ENCODE measurements at places on chromosomes 6 and 20.

DNA sequence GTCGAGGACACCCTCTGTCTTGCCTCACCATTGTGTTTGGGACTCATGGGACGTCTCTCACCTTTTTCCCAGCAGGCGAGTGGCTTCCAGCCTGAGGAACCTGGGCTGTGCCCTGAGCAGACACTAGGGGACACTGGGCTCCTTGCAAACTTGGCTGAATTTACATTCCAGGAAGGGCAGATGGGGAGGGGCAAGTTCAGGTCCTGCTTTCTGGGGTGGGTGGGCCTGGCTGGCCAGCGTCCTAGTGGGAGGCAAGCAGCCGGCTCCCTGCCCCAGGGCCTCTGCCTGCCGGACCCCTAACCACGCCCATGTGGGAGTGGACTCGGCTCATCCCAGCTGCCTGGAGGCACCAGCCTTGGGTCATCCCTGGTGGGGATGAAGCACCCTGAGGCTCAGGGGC, 48.2 kb upstream of the MLN start:
- peak; percentile 13 for DNase-seq

- DNase-seq, result no peak
Measured at GRCh38 chr20:54914995-54915394, 439.6 kb downstream of the DOK5 start.

DNA sequence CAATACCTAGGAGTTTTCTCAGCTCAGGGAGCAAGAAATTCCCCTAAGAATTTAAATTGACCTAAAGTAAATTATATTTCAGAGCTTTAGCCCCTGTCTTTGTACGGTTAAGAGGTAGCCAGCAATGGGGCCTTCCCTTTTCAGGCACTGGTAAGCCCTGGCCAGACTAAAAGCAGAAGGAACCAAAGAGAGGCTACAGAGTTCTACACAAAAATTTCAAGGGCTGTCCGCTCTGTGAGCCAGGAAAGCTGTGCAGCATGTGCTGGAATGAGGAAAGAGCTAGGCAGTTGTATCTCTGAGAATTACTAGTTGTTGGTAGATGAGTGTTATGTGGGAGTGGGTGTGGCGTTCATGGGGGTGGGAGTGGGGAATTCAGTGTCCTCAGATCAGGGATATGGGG, 96.3 kb upstream of the MAFB start:
- DNase-seq, result no peak

DNA sequence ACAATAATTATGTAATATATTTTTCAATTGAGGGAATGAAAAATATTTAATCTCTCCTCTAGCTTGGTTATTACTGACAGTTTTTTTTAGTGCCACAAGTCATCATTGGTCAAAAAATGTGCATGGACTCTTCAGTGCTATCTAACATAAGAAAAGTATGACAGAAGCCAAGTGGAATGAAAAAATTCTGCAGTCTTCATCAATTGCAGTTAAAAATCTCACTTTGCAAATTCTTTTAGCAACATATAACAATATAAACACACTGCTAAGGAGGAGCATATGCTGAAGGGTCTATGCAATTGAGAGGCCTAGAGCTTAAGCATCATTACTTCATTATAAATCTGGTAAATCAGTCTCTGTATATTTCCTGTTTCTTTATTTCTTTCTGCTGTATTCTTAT, 175.1 kb downstream of the ARHGAP18 start:
- no peak for DNase-seq

DNA sequence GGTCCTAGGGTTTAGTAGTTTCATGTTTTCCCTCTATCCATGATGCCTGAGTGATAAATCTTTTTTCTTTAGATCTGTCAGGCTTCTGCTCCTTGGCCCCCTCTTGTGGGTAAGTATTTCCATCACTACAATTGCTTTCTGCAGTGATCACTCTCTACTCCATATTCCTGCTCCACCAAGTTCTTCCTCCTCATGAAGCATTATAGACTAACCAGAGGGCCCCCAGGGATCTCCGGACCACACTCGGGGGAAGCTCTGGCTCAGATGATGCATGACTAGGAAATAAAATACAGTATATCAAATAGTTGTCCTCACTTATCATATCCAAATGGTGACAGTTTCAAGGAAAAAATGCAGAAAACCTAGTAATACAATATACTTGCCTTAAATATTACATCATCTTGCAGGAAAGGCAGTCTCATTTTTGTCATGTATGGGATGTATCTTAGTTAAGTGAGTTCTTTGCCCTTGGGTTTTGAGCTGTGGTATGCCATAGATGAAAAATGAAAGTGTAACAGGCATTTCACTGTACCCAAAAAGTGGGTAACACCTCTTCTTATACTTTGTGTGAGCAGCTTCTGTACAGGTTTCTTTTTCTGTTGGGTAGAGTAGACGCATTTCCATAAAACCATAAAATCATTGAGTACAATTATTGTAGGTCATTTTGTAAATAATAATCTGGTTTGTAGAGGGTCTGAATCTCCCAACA, 200.9 kb upstream of the EYA4 start:
- DNase-seq, result peak; percentile 29

- DNase-seq, result no peak
Measured at GRCh38 chr6:166672624-166673206, 45.7 kb upstream of the RPS6KA2 start.

GRCh38 chr20:59985864-59986263, 27.6 kb downstream of the CDH26 start:
- DNase-seq, result no peak

GRCh38 chr6:100001915-100002388, 7.9 kb upstream of the MCHR2 start:
- peak; percentile 51 for DNase-seq

GRCh38 chr6:157603971-157604370, 219.1 kb upstream of the SNX9 start:
- DNase-seq, result no peak

- DNase-seq, result peak; percentile 22
Measured at GRCh38 chr6:137259349-137259748, 40.2 kb upstream of the IFNGR1 start.

DNA sequence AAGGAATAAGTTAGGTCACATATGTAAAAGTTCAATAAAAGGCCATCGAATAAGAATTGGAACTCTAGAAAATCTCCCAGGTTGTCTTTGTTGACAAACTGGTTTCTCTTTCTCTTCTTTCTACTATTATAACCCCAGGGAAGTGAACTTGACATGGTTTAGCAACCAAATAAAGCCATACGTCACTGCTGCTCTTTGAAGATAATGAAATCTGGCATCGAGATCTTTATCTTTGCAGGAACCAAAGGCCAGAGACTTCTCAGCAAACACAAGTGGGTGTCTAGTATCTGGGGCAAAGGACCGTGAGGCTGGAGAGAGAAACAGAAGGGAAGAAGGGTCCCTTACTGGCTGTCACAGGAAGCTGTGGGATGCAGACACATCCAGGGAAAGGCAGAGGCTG, 286.7 kb upstream of the CDYL start:
- DNase-seq, result no peak

Data from kidney glomerular epithelial cell (primary cell).